ENCODE measurements at places on chromosomes 12 and 14.

DNA sequence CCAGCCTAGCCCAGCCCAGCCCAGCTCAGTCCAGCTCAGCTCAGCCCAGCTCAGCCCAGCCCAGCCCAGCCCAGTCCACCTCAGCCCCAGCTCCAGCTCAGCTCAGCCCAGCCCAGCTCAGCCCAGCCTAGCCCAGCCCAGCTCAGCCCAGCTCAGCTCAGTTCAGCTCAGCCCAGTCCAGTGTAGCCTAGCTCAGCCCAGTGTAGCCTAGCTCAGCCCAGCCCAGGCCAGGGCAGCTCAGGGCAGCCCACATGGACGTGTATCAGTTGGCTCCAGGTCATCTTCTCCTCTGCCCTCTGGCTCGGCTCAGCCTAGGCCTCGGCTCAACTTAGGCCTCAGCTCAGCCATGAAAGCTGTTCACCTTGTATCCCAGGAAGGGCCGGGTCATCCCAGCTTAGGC is 64.7 kb downstream of the TMEM121 start:
- DNase-seq, result no peak

- no peak for DNase-seq
These were observed 79.9 kb upstream of the CD163 start for GRCh38 chr12:7583471-7583870.

- DNase-seq, result no peak
These were observed 44.0 kb upstream of the LRTM2 start for GRCh38 chr12:1776170-1776921.

DNA sequence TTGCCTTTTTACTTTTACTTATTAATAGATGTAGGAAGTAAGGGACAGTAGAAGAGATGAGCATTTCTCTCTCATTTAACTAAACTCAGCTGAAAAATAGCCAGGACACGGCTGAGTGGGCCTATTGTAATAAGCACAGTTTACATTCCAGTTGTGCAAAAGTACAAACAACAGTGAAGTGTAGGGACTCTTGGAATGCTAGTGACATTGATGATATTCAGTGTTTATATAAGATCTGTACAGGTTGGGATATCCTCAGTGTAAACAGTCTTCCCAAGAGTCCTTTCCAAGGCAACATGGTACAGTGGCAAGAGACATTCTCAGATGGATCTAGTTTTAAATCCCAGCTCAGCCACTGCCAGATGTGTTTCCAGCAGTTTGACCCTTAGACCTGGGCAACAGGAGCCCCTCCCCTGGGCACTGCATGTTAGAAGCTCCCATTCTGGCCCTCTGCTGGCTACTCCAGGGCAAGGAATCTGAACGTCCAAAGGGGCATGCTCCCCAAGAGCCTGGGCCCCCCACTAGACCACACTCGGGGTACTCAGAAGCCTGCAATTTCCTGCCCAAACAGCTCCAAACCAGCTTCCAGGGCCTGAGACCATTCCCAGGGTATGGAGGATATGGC is 55.3 kb downstream of the STAB2 start:
- no peak for DNase-seq

GRCh38 chr14:104462651-104463630 is 116.6 kb upstream of the C14orf180 start:
- no peak for DNase-seq

- DNase-seq, result no peak
These were observed 5.2 kb upstream of the CNPY2 start for GRCh38 chr12:56321027-56321426.

GRCh38 chr12:62817556-62818271 is 117.2 kb downstream of the PPM1H start:
- DNase-seq, result no peak

DNA sequence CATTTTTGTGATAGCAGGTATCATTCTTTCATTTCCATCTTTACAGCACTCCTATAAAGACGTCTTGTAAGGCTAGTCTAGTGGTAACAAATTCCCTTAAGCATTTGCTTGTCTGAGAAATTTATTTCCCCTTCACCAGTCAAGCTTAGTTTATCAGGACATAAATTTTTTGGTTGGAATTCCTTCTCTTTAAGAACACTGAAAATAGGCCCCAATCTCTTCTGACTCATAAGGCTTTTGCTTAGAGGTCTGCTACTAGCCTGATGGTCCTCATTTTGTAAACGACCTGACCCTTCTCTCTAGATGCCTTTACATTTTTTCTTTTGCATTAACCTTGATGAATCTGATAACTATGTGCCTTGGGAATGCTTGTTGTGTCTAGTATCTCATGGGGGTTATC is 20.3 kb downstream of the OLR1 start:
- no peak for DNase-seq

GRCh38 chr14:76917745-76918255 is 91.6 kb downstream of the LRRC74A start:
- no peak for DNase-seq

DNA sequence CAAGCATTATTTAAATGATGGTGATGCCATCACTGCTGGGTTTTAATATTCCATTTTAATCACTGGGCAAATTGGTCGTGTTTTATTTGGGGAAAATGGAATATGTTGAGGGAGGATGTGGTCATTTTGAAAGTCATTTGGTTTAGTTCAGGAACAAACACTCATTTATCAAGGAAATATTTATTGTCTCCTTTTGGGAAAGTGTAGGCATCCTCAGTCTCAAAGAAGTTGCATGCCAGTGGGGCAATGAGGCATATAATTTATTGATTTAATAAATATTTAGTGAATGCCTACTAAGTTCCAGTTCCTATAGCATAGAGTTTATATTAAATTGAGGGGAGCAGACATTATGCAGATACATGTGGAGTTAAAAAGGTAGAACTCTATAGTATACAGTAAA is 134.3 kb downstream of the NPAS3 start:
- no peak for DNase-seq

- no peak for DNase-seq
These were observed 5.9 kb downstream of the RNASE8 start for GRCh38 chr14:21063479-21063878.

- no peak for DNase-seq
These were observed 35.9 kb downstream of the SLC4A8 start for GRCh38 chr12:51460519-51460918.

DNA sequence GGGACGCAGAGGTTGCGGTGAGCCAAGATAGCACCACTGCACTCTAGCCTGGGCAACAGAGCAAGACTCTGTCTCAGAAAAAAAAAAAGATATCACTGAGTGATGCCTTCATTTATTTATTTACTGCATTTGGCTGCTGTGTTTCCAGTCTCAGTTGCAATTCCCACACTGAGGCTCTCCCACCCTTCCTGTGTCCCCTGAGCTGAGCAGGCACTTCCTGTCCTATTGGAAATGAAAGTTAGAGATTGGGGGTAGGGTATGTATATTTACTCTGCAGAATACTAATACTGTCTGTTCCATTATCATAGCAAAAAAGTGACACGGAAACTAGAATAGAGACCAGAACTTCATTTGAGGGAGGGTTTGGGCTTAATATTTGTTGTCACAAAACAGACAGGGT is 1.6 kb upstream of the RBMS2 start:
- DNase-seq, result no peak

- no peak for DNase-seq
These were observed 13.7 kb downstream of the TCTN1 start for GRCh38 chr12:110627500-110628195.

- DNase-seq, result no peak
These were observed at the start of gene PDZRN4 for GRCh38 chr12:41188058-41188840. Gene PDZRN4, plus strand, starts transcription at chr12:41188320.

GRCh38 chr12:29148596-29148910 is 525 bp upstream of the FAR2 start:
- DNase-seq, result no peak

DNA sequence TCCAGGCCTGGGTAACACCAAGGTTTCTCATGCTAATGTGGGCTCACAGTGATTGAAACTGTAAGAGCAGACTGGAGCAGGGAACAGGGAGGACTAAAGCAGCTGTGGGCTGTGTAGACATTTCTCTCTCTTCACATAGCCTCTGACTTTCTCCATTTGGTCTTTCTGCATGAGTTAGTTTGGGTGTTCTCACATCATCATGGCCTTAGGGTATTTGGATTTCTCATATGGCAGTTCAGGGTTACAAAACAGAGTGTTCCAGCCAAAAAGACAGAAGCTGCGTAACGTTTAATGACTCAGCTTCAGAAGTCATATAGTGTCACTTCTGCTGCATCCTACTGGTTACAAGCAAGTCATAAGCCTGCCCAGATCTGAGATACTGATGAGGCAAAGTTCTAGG is 52.0 kb upstream of the OSBPL8 start:
- no peak for DNase-seq

GRCh38 chr12:114729731-114730130 is 45.8 kb upstream of the TBX3 start:
- no peak for DNase-seq

DNA sequence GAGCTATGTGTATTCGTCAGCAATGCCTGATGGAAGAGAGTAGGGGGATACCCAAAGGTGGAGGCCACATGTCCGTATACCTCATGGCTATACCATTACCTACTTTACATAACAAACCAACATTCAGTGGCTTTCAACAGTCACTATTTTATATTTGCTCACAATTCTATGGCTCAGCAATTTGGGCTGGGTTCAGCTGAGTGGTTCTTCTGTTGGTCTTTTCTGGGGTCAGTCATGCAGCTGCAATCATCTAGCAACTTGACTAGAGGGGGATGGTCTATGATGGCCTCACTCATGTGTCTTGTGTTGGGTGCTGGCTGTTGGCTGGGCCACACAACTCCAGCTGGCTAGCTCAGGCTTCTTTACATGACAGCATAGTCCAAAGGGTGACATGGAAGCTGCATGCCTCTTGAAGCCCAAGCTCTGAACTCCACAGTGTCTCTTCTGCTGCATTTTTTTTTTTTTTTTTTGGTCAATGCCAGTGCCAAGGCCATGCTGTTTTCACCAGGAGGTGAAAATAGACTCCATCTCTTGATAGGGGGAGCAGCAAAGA is 53.7 kb downstream of the RIN3 start:
- no peak for DNase-seq

GRCh38 chr12:19529951-19530636 is 90.8 kb downstream of the AEBP2 start:
- no peak for DNase-seq

Measured in stimulated activated CD4-positive, alpha-beta T cell treated with anti-CD3 and anti-CD28 coated beads, Interleukin-15, amount 100 ng/mL, for 1 hour (primary cell).